KBM-7 (cell line): ENCODE measurements at places on chromosomes 3 and 15.

GRCh38 chr3:132356568-132356967, 39.4 kb downstream of the ACP3 start:
- no peak for DNase-seq

DNA sequence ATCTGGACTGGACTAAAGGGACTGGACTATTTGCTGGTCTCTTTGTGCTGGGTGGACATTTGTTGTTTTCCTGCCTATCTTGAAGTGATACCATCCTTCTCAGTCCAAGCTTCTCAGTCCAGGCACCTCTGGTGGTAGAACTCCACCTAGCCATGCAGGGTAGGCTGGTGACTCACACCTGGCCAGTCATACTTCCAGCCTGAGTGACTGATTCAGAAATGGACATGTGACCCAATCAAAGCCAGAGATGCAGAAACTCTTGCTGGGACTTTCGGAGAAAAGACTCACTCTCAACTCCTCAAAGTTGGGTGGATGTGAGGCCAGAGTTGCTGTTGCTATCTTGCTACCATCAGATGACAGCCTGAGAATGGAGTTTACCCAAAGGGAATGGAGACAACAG, 5.6 kb upstream of the ASB14 start:
- DNase-seq: no peak

- no peak for DNase-seq
Measured at GRCh38 chr15:45743426-45744235, 108.8 kb downstream of the SQOR start.

- no peak for DNase-seq
Measured at GRCh38 chr3:16304061-16305010, 39.3 kb downstream of the OXNAD1 start.

GRCh38 chr3:138862924-138863775, 28.4 kb upstream of the PIK3CB start:
- peak; percentile 62 for DNase-seq

GRCh38 chr15:73599934-73600333, 33.3 kb downstream of the NPTN start:
- DNase-seq: no peak

GRCh38 chr15:33108518-33108917, 86.0 kb downstream of the FMN1 start:
- DNase-seq: no peak
